Left lung (tissue), 14 donors: ENCODE measurements at places on chromosomes 13 and 19. TPM values are rescaled to one million over a fixed set of nuclear protein-coding genes. Genes with fewer than 3 reads are reported as not detected.

Gene ZNF738
- total RNA-seq: 7.2 TPM

Gene HDGFL2
- 36.6 TPM for total RNA-seq

Gene THAP8
- 7.1 TPM for total RNA-seq

Gene CGB7
- 0.34 TPM for total RNA-seq

Gene PTH2
- not detected for total RNA-seq

Gene ZNF383
- total RNA-seq: 7.0 TPM

Gene LILRB5
- total RNA-seq: 11.9 TPM

Gene MEDAG
- total RNA-seq: 10.6 TPM

Gene CYP2A6
- total RNA-seq: not detected

Gene NACC1
- 65.1 TPM for total RNA-seq

Gene FLT3
- total RNA-seq: 0.90 TPM

Gene C1QTNF9
- total RNA-seq: 0.18 TPM

Gene RTBDN
- total RNA-seq: not detected
